ENCODE measurements at places on chromosomes 7 and 10.

DNA sequence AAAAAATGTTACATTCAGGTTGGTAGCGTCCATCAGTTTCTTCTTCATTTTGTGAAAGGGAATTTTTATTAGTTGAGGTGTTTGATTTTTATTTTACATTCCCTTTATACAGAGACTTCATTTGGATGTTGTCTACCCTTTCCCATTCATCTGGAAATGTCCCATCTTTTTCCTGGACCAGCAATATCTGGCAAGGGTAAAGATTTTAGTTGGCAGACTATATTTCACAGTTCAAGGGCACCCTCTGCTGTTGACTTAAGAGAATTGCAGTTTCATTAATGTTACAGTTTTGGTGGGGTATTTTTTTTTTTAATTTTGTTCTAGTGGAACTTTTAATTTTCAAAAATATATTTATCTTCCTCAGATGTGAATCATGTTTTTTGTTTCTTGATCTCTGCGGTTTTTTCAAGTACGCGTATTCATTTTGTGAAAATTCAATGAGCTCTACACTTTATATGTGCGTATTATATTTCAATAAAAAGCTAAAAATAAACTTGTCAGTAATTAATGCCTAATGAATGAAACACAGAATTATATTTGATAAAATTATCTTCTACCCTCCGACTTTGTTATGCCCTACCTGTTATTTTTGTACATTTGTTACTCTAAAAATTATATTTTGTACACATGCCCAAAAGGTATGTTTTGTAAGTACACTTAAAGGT lies 97.9 kb upstream of the KLF14 start:
- DNase-seq, result no peak

DNA sequence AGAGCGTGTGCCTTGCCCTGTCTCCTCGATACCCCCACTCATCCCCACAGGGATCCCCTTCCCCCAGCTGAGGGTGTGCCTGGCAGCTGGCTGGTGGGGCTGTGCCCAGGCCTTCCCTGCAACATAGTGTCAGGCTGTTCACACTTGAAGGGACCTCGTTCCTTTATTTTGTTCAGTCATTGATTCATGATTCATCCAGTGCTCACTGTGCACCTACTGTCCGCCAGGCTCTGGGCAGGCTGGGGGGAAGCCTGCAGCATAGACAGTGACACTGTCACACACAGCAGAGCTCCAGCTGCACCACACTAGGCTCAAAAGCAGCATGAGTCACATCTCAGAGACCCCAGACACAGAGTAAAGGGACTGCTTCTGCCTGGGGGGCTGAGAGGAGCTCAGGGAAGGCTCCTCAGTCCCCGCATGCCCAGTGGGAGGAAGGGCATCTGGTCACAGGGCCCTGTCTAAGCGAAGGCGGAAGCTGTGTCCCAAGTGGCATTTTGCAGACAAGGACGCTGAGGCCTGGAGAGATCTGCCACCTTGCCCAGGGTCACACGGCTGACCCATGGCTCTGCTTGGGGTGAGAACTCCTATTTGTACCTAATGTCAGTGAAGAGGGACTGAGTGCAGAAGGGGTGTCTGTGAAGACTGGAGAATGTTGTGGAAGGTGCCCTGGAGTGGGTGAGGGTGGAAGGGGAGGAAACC lies 27.9 kb downstream of the CDH23 start:
- DNase-seq, result no peak

GRCh38 chr7:73701357-73701995 lies 18.0 kb downstream of the STX1A start:
- no peak for DNase-seq

DNA sequence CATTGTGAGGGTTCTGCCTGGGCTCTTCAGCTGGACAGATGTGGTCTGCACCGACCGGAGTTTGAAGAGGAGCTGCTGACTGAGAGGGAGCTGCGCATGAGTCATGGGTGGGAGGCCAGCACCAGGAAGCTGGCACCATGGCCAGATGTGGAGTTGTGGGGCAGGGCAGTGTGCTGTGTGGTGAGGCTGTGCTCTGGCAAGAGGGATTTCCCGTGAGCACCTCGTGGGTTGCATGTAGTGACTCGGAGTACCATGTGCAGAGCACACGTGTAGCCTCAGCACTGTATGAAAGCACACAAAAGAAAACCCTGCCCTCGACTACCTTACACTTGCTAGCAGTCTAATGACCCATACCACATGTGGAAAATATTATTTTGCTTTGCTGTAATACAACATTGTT lies 103.4 kb downstream of the WNT2 start:
- no peak for DNase-seq

- no peak for DNase-seq
These were observed 936 bp downstream of the IGF2BP3 start for GRCh38 chr7:23469150-23469960.

- no peak for DNase-seq
These were observed 260.8 kb downstream of the FGFR2 start for GRCh38 chr10:121337427-121337826.
